ENCODE measurements at places on chromosomes 3 and 15. TPM values are rescaled to one million over a fixed set of nuclear protein-coding genes. Genes with fewer than 3 reads are reported as not detected.

GRCh38 chr3:193996641-193997089 lies 139.3 kb upstream of the HES1 start:
- DNase-seq, result no peak

DNA sequence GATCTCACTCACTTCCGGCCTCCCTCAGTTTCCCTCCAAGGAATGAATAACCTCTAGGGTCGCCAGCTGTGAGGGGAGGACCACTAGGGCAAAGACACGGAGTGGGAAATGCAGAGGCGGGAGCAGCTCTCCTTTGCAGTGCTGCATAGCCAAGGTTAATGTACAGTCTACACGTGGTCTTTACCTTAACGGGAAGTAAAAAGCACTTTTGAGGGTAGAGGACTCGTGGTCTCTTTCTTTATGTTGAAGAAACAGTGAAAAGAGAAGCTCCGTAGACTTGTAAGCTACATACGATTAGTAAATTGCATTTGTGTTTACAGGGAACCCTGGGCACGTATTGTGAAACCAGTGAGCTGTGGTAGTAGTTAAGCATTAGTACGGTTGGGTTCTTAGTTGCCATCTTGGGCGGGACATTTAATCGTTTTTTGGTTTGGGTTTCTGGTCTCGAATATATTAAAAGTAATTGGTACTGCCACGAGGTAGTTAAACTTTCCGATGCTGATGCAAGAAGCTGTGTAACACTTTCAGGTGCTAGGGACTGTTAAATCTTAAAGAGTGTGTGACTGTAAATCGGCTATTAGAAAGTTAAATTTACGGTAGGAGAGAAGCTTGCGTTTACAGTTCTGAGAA lies 828 bp downstream of the U2SURP start:
- DNase-seq, result peak; percentile 26

Gene CIB1
- total RNA-seq, result 13.7 TPM

DNA sequence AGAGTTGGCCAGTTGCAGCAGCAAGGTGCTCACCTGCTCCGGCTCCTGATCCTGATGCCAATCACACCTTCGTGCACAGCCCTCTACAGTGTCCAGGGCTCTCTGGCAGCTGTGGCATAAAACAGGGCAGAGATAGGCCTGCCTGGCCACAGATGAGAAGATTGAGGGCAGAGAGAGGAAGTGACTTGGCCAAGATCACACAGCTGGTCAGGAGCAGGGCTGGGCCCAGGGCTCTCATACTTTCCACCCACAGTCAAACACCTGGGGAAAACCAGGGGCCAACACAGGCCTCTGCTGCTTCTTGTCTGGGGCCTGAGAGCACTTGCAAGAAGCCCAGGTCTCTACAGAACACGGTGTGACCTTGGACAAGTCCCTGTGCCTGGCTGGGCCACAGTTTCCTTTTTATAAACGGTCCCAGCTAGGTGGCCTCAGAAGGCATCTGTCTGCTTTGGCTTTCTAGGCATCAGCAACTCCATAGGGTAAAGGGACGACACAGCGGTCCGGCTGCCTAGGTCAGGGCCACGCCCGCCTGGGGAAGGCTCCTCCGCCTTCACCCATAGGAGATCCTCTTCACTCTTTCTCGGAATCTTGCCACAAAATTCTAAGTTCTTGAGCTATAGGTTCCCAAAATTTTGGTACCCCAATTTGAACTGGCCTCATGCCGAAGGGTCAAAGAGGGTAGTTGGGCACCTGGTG lies 3.1 kb downstream of the ATP2B2 start:
- no peak for DNase-seq

Gene BOC
- 2.4 TPM for total RNA-seq

Gene HIGD2B
- total RNA-seq, result not detected
